NCI-H1092 (cell line): ENCODE measurements at places on chromosomes 11 and 22.
A peak's percentile ranks its signal among the peaks of the same experiment; 100 is the strongest.

DNA sequence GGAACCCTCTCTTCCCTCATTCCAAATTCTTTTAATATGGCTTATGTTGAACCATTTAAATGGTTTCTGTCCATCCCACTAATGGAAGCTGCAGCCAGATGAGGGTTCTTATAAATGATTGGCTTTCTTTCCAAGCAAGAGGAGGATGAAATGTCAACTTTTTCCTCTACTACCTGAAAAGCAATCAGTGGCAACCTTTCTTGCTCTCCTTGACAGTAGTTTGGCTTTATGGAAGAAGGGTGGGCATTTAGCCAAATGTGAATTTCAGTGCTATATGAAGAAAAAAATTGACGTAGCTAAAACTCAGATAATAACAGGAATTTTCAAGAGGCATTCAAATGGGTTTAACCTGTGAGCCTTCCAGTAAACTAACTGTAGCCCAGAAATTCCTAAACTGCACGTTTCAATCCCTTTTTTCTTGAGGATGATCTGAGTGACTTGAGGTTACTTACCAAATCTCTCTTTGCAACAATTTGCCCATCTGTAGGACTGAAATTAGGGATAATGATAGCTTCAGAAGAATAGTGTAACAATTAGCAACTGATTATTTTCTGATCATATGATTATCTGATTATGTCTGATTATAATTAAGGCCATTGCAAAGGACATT lies 90.9 kb downstream of the EXT2 start:
- no peak for DNase-seq

DNA sequence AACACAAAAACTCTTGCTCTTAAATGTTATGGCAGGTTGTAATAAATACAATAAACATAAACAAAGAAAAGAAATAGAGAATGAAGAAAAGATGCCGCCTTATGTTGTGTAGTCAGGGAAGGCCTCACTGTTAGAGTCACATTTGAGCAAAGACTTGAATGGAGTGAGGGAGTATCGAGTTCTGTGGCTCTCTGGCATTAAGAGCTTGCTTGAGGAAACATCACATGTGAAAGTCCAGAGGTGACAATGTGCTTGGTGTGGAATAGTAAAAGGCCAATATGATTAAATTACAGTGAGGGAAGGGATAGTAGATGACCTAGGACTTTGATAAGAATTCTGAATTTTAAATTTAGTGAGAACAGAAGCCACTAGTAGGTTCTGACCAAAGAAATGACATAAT lies 139.4 kb downstream of the ATG16L2 start:
- no peak for DNase-seq

DNA sequence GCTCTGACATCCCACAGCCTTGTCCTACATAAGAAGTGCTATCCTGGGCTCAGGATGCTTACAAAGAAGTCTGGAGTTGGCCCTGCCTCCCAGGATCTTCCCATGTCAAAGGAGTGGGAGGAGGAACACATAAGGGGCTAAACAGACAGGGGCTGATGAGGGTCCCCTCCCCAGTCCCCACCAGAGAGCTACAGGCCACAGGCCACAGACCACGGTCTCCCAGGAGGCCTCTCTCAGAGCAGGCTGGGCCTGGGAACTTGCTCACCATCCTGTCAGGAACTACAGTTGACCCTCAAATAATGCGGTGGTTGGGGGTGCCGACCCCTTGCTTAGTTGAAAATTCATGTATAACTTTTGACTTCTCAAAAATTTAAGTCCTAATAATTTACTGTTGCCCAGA lies 315.5 kb downstream of the NTM start:
- no peak for DNase-seq

- no peak for DNase-seq
Measured at GRCh38 chr22:49208768-49209252, 618.9 kb downstream of the BRD1 start.

- no peak for DNase-seq
Measured at GRCh38 chr22:46587061-46587460, 33.1 kb upstream of the GRAMD4 start.

DNA sequence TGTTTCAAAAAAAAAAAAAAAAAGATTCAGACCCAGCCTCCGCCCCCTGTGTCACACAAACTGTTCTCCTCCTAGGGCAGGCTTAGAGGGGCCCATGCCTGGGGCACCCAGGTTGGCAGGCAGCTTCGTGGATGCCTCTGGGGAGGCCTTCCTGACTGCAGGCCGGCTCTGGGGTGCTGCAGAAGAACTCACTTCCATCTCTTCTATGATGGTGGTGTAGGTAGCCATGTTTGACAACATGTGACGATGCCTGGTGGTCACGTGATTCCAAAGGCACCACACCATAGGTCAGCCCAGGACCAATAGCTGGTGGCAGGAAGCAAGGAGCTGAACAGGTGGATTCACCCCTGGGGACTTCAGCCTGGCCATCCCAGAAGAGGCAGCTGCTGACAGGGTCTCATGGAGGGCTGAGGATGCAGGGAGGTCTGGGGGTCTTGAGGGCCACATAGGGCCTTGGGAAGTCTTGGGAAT lies 24.1 kb upstream of the CELSR1 start:
- no peak for DNase-seq

GRCh38 chr11:13480198-13480597 lies 15.6 kb downstream of the PTH start:
- no peak for DNase-seq

DNA sequence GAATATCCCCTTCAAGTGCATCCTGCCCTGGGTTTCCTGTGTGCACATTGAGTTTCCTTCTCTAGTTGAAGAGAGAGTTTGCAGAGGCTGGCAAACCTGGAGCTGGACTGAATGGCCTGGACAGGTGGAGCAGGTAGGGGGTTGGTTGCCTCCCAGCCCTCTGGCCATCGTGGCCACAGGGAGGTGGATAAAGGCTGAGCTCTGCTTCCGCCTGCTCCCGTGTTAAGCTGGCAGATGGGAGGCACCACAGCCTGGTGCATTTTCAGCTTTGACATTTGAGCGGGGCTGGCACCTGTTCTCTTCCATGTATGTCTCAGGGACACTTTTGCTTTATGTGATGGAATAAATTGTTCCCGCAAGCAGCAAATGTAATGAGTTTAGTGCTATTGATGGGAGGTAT lies 11.1 kb downstream of the MICAL2 start:
- DNase-seq, result peak; percentile 18

GRCh38 chr11:5153574-5154431 lies 754 bp downstream of the OR52A1 start:
- DNase-seq, result no peak

- no peak for DNase-seq
Measured at GRCh38 chr11:133156986-133157745, 375.1 kb downstream of the OPCML start.

DNA sequence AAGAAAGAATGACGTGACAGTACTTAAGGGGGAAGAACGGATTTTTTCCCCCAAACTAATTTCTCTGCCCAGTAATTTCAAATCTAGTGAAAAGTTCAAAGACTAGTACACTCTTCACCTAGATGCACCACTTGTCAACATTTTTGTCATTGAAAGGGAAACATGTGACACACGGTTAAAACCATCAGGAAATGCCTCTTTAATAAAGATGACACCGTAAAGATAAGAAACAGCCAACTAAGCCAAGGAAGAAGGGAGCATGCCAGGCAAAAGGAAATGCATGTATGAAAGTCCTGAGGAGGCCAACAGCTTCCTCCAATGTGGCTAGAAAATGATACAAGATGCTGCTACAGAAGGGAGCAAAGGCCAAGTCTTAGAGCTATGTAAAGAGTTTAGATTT lies 49.4 kb downstream of the RSF1 start:
- no peak for DNase-seq

DNA sequence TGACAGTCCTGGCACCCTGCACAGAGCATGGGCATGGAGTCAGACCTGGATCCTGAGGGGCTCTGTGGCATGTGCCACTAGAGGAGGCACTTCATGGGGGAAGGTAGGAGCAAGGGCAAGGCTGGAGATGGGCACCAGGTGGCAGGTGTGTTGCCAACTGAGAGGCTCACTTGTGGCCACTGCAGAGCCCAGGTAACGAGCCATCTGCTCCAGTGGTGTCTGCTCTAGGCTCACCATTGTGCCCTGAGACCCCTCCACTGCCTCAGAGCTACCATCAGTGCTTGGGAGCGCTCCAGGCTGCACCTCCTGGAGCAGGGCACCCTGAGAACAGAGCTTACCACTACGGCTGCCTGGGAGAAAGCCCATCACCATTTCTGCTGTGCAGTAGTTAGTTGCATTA lies 1.3 kb upstream of the ZDHHC8 start:
- peak; percentile 39 for DNase-seq

GRCh38 chr22:17905445-17905844 lies 118.9 kb downstream of the MICAL3 start:
- DNase-seq, result no peak

GRCh38 chr11:65398362-65398910 lies 12.0 kb downstream of the FRMD8 start:
- no peak for DNase-seq

GRCh38 chr11:2827256-2827655 lies 58.3 kb downstream of the CDKN1C start:
- no peak for DNase-seq

DNA sequence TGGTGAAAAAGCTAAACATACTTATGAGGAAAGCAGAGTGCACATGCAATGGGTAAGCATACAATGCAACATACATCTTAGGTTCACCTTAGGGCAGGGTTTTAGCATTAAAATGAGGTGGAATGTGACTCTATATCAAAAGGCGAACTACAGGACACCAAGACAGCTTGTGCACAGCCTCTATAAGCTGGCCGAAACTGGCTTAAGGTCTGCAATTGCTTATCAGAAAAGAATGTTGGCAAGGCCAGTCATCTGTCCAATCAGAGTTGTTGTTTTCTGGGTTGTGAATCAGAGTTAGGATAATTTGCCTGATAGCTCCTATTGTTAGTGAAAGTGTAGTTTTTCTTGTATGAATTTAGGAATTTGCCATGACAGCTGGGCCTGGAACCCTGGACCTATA lies 76.5 kb downstream of the LRRC4C start:
- no peak for DNase-seq

DNA sequence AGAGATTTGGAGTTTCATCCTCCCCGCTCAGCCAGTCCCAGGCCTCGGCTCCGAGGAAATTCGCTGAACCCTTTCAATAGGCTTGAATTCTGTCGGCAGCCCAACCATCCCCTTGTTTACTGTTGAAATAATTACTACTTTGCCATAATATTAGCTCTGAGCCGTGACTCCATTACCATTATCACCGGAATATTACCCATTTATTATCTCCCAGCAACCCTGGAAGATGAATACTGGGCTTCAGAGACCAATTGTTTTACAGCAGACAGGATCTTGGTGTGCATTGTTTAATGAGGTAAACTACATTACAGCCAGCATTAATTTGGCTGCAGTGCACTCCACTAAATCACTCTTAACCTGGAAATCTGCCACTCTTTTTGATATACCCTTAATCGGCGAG lies 867.4 kb downstream of the NTM start:
- DNase-seq, result no peak

GRCh38 chr11:36605221-36606216 lies 7.5 kb upstream of the RAG2 start:
- no peak for DNase-seq

DNA sequence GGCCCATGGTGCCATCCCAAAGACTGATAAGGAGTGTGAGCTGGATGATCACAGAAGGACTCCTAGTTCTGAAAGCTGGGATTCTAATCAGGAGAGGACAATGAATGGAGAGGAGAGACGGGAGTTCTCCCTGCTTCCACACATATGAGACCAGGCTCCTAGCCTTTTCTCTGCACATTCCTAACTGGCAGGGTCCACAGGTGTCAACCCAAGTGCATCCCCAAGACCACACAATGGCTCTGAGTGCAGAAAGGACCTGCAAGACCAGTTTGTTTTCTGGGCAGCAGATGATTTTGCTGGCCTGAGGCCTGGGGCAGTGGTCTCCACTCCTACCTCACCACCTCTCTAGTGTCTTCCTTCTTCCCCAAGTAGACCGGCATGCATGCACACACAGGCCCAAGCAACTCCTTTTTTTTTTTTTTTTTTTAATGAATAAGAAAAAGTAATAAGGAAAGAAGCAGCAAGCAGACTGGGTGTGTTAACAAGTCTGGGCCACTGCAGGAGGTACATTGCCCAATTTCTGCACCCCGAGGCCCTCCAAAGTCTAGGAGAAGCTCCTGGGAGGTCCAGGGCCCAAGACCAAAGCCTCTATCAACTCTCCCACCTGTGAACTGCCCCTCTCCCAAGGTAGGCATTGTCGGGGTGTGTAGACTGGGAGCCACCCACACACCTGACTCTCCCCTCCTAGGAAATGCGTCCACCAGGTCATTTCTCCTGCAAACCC lies 1.2 kb upstream of the TSKU start:
- no peak for DNase-seq
